ENCODE measurements at places on chromosomes 6 and 20.

DNA sequence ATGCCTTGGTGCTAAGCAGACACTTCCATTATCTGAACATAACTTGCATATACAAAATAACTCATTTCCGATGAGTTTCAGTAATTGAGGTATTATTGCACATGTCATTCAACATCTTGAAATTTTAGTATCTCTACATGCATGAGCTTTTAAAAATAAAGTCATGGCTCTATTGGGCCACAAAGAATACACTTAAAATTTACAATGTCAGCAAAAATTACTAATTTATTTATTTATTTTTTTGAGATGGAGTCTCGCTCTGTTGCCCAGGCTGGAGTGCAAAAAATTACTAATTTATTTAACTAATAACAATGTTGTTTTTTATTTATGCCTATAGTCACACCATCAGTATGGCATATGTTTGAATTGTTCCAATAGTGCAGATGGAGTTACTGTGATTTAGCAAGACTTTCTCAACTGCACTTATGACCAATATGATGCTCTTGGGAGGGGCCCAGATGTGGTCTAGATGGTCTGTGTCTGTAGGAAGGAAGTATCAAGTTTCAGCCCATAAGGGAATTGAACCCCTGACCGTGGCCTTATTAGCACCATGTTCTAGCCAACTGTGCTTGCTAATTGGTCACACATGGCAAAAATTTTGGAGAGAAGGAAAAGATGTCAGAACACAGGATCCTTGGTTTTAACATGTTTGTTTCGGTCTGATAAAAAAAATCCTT, 370.7 kb upstream of the TSHZ2 start:
- DNase-seq = no peak

GRCh38 chr20:43252761-43253160, 63.1 kb upstream of the PTPRT start:
- no peak for DNase-seq

DNA sequence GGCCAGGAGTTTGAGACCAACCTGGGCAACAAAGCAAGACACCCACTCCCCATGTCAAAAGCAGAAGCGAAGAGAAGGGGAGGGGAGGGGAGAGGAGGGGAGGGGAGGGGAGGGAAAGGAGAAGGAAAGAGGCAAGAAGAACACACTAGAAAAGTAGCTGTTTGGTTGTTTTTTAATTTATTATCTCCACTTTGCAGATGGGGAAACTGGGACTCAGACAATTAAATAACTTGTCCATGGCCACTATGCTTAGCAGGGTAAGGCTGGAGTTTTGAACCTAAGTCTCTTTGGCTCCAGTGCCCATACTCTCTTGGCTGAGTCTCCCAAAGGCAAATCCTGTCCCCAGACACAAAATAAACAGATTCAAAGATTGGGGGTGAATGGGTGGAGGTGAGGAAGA, 12.4 kb upstream of the GHRH start:
- no peak for DNase-seq

DNA sequence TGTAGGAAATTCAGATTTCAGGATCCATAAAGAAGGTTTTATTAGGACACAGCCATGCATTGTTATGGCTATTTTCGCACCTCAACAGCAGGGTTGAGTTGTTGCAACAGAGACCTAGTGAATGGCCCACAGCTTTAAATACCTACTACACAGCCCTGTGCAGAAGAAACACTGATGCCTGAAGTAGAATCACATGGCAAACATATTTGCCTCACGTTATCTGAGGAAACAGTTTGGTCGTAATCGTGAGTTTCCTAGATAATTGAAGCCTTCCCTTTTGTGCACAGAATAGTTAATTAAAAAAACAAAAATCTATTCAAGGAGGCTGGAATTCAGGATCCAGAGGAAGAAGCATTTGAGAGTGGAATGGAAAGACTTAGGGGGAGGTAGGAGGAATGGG, 55.1 kb downstream of the GCNT2 start:
- no peak for DNase-seq

DNA sequence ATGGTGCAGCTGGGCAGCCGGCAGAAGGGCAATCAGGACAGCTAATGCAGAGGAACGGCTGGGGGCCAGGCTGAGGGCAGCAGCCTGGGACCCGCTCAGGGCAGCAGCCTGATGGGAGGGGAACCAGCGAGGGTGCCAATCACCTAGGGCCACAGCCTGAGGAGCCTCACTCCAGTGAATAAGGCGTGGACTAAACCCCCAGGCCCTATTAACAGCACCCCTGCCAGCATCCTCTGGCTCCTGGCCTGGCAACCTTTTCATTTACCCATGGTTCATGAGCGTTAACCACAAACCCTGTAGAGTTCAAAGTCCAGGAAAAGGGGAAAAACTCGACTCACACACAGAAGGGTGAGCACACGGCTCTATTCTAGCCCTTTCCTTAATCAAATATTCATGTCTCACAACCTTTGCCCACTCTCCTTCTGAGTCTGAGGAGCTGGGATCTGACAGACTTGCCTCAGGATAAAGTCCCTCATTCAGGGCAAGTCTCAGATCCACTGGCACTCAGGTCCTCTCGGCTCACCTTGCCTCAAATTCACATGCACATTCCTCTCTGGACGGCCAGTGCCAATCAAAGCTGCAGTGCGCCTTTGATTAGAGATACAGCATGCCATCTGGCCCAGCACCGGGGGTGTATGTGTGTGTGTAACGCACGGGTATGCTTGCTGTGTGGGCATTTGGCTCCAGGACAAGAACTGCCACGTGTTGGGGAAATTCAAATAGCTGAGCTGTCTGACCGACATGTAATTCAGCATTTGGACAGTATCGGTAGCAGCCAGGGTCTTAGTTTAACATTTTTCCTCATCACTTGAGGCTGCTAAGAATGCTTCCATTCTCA, 86.9 kb upstream of the TRAF3IP2 start:
- no peak for DNase-seq

DNA sequence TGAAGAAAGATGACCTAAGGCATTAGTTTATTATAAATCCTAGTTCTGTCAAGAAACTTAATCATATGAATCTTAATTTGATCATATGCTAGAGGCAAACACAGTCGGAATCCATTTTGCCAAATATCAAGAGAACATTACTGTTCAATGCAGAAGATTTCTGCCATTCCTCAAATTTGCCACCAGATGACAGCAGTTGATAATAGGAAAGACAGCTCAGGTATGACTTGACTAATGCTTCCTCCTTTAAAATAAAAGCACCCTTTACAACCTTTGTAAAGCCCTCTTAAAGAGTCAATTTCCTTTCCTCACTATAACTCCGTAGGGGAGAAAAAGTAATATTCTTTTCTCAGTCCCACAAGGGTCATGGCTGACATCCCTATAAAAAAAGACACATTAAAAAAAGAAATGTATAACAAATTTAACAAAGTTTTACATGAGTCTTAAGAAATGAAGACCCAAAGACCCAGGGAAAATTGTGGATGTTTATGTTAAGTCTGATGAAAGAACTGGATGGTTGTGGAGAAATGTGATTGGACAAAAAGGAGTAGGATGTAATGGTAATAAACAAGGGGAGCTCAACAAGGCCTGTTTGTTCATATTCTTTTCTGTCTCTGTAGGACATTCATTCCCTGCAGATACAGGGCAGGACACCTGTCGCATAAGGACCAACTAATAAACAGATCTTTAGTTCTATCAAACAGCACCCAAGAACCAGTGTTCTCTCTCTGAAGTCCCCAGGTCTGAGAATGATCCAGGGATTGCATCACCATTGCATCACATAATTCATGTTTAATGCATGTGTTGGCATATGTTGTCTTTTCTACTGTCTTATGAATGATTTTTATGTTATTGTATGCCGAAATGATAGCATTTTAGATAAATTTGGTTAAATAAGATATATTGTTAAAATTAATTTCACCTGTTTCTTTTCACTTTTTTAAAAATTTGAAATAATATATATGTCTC, 23.0 kb upstream of the IL17A start:
- no peak for DNase-seq

GRCh38 chr6:14711056-14711703, 534.7 kb upstream of the JARID2 start:
- no peak for DNase-seq

DNA sequence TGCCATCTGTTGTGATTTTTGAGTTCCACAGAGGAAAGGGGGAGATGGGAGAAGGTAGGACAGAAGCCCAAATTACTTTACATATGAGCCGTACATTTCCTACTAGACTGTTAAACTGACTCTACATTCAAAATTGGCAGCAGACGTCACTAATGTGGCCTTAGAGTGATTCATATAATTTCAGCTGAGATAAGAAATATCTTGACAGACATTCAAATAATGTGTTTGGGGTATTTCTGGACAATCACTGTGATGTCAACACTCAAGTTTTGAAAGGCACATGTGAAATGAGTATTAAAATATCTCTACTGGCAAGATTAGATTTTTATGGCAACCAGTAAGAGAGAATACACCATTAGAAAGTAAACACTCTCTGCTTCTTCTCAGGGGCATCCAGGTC, 104.0 kb downstream of the MTFR2 start:
- DNase-seq = no peak

- no peak for DNase-seq
Observed at GRCh38 chr20:62791301-62792181, 4.7 kb upstream of the MRGBP start.

DNA sequence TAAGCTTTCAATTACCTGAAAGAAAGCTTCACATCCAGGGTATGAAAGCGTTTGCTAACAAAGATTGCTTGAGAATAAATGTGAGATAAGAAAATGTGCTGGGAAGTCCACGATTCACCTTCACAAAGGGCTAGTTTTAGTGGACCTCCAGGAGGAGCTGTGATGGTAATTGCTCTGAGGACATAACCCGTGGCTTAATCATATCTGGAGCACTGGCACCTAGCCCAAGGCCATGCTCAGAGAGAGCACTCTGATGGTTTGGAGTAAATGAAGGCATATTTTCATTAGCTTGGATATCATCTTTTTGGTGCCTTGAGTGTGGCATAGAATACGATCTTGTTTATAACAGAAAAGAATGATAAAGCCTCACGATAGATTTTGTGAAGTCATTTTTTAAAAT, 46.9 kb upstream of the BACH2 start:
- no peak for DNase-seq

DNA sequence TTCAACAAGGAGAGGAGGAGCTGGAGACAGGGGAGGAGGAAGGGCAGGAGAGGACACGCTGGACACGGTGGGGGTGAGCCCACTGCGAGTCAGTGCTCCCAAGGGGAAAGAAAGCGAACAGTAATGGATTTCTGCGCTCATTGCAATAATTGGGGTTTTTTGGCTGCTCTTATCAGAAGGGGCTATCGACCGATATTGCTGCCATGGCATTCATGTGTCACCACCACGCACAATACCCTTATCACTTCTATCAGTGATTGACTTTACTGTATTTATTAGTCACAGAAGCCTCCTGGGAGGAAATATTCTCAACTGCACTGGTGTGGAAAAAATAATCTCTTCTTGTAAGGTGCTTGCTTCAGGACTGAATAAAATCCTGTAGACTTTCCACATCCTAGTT, 55.8 kb downstream of the CEP43 start:
- no peak for DNase-seq

- DNase-seq = no peak
Observed at GRCh38 chr6:1130709-1131108, 181.2 kb upstream of the FOXQ1 start.

Measured in esophagus squamous epithelium (tissue), 5 donors.